ENCODE measurements at places on chromosomes 2 and 18.
A peak's percentile ranks its signal among the peaks of the same experiment; 100 is the strongest.

DNA sequence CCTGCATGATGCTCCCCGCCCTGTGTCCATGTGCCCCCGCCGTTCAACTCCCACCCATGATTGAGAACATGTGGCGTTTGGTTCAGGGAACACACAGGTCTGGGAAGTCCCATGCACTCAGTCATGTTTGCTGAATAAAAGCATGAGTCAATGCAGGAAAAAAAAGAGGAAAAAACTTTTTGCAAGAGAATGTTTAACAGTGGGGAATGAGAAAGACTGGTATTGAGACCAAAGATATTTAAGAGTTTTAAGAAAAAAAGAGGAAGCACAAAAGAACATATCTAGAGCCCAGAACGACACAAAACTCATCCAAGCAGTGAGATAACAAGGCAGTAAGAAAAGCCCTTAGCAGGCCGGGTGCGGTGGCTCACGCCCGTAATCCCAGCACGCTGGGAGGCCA is 279.2 kb upstream of the THSD7B start:
- no peak for DNase-seq

DNA sequence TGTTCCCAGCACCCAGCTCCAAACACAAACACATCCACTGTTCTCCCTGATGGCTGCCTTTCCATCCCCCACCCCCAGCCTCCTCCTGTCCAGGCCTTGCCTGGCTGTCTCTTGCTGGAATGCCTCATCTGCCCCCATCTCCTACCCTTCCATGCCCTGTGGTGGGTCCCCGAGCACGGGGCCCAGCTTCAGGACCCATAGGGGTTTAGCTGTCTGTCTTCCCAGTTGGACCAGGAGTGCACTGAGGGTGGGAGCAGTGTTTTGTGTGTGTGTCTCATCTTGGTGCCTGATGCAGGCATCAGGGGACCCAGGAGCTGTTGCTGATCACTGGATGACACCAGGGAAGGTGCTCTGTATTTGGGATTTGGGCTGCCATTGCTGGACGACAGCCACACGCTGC is 34.5 kb downstream of the GLI2 start:
- no peak for DNase-seq

GRCh38 chr2:222025881-222026271 is 272.9 kb downstream of the PAX3 start:
- no peak for DNase-seq

DNA sequence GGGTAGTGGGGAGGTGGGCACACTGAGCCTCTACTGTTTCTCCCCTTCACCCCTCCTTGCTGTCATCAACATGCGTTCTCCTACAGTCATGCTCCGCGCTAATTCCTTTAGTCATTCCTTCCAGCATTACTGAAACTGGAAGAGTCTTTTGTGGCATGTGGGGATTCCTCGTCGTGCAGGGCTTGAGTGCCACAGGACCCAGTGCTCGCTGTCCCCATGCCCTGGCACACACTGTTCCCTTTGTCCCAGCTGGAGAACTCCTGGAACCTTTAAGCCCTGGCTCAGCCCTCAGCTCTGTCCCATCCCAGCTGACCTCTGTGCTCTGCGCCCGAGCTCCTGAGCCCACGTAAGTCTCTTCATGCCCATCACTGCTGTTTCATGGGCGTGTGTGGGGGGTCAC is 42.1 kb downstream of the ODC1 start:
- no peak for DNase-seq

- DNase-seq, result no peak
Observed at GRCh38 chr2:70089220-70089982, 2.1 kb downstream of the PCBP1 start.

GRCh38 chr2:144518748-144519596 is 947 bp downstream of the ZEB2 start:
- DNase-seq, result no peak

- no peak for DNase-seq
Observed at GRCh38 chr18:74589021-74589420, 8.6 kb upstream of the ZNF407 start.

DNA sequence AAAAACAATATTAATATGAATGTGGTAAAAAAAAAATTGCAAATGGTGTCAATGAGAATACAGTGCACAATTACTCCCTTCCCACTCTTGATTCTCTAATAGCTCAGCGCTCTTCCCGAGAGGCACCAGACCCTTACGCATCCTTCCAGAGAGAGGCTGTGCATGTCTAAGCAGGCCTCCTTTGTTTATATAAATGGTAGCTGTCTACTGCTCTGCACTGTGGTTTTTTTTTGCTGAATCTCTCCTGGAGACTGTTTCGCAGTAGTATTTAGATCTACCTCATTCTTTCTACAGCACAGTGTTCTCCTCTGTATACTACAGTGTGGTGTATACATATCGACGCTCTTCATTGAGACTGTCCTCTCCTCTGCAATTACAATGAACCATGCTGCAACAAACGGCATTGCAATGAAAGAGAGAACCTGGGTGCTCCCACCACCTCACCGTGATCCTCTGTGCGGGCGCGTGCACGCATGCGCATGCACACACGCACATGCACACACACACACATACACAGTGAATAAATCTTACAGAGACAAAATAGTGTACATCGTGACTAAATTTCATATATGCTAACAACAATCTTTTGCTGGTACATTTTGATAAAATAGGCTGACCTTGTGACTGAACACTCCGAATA is 19.4 kb downstream of the SEPTIN10 start:
- no peak for DNase-seq

GRCh38 chr2:143501106-143501676 is 372.0 kb downstream of the ARHGAP15 start:
- no peak for DNase-seq

DNA sequence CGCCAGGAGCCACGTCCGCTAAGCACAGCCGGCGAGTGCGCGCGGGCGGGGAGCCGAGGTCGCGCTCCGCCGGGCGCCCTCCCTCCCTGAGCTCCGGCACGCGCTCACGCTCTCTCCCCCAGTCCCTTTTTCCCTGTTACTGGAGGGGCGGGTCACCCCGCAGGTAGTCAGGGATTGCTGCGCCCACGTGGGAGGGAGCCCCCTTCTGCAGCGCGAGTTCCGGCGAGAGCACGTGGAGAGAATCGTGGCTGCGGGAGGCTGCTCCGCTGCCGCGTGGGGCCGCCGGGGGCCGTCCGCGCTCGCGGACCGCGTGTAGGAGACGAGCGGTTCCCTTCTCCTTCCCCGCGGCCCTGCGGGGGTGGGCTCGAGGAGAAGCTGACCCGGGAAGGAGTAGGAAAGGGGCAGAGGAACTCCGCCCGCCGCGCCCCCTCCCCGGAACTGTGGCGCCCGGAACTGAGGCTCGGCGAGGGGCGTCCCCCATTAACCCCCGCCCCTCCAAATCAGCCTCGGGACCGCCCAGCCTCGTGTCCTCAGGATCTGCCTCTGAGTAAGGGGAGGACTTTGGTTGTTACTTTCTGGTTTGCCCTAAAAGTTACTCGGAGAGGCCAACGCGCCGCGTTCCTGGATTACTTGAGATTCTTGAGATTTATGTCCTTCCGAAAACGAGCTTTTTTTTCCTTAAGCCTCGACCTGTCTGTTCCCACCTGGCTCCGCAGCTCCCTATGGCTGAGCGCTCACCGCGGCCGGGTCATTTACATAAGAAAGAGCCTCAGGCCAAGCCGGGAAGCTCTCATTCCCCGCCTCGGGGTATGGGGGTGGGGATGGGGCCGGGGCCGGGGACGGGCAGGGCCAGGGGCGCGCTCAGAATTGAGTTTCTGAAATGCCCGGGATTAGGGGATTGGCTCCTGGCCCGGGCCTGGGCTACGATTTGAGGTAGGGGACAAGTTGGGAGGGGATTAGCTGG is 1.1 kb downstream of the HK2 start:
- peak; percentile 73 for DNase-seq

DNA sequence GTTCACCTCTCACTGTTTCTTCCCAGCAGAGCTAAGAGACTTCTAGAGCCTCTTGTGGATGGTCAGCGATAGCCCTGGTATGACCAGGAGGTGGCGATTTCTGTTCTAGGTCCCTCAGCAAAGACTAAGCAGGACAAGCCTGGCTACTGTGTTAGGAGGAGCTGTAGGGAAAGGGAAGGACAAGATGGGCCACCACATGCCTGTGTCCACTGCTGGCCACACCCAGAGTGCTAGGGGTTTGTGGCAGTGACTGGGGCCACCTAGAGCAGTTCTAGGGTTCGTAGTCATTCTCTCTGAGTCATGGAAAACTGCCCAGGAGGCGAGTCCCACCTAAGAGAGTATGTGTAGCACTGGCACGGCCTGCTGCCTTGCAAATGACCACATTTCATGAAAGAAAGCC is 179.4 kb downstream of the ALPK2 start:
- no peak for DNase-seq
